GM23338 (cell line): ENCODE measurements at places on chromosomes 16 and 17.
A peak's percentile ranks its signal among the peaks of the same experiment; 100 is the strongest.

- DNase-seq, result no peak
Observed at GRCh38 chr16:22326771-22327445, 29.7 kb downstream of the POLR3E start.

GRCh38 chr17:15466131-15466530 lies 1.3 kb downstream of the CDRT4 start:
- DNase-seq, result no peak

DNA sequence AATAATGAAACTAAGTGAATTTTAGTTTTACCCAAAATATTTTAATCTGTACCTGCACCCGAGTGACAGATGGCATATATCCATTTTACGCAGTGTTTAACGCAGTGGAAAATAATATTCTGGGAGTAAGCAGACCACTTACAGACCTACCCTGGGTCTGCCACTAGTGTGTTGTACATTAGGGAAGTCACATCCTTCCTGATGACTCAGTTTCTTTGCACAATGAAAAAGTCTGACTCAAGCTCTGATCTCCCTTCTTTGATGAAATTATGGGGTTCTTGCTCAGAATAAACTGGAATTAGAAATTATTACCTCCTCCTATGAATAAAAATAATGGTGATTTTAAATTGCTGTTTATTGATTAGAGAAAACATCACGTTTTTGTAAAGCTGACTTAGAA lies 123.2 kb upstream of the AXIN2 start:
- no peak for DNase-seq

DNA sequence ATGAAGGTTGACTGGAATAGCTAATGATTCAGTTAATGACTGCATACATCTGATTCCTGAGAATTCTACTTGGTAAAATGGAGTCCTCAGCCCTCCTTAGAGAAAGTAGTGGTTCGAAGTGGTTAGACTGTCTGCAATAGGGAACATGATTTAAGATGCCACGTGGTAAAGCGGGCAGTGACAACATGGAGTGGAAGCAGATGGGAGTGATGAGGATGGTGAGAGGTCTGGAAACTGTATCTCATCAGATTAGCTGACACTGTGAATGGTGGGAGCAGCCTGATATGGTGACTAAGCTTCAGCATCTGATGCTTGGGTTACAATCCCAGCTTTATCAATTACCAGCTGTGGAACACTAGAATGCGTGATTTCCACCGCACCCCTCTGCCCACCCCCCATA lies 8.4 kb downstream of the CDH11 start:
- no peak for DNase-seq

DNA sequence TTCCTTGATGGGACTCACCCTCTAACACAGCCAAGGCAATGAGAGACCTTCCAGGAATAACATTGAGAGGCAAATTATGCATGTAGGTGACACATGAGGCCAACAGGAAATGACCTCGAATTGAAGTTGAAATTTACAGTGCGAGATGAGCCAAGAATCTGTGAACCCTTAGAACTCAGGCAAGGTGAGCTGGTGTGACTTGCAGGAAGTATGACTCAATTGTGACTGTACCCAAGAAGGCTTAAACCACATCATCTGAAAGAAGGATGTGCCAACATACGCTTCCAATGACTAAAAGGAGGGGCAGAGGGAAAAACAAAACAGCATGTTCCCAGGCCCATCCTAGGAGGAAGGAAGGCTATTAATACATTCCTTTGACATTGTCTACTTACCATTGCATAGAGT lies 44.8 kb downstream of the PITPNC1 start:
- DNase-seq, result peak; percentile 24

DNA sequence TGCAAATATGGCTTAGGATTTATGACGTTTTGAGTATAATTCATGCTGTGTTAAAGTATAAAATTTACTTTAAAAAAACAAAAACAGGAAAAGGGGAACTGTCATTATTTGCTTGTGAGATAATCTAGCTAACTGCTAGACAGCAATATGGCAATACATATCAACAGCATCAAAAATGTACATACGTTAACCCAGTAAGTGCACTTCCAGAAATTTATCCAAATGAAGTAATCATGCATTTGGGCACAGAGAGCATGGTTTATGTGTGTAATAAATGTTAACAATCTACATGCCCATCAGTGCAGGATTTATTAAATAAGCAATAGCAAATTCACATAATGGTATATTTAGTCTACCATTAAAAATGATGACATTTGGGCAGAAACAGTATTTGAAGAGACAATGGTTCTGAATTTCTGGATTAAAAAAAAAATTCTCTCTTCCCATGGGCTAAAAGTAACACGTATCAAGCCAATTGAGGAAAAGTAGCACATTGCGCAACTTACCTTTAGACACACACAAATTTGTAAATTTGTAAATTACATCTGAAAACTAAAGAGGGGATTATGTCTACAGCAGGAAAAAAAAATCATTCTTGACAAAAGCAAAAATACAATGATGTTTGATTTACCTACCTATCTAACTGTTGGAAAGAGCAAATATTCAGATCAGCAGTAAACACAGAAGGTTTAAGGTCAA lies 80.2 kb downstream of the CACNG1 start:
- no peak for DNase-seq

- no peak for DNase-seq
Observed at GRCh38 chr16:15974057-15974456, 24.6 kb downstream of the ABCC1 start.

GRCh38 chr16:2848933-2849725 lies 8.8 kb downstream of the PRSS22 start:
- DNase-seq, result no peak
